ENCODE measurements at places on chromosomes 1 and 21.

DNA sequence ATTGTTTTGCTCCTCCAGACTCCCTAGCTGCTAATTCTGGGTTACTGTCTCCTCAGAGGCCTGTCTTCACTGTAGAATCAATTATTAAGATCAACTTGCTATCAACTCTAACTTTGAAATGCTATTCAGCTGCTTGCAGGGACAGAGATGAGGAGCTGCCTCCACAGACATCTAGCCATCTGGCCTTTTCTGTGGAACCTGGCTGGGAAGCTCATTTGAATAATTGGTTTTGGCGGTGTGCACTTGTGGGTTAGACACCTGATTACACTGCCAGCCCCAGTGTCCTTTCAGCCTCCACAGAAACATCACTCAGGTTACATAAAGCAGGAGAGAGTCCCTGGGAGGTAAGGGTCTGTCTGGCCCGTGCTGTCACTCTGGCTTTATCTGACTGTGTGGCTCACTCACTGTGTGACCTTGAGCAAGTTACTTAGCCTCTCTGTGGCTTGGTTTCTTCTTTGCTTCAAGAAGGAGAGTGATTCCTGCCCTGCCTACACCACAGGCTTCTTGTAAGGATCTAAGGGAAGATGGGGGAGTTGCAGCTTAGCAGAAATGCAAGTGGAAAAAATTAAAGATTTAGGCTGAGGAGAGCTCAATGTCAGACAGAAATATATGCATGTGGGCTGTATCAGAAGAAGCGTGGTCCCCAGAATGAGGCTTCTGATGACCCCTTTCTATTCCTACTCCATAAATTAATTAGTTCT is 131.6 kb downstream of the BEND5 start:
- no peak for DNase-seq

DNA sequence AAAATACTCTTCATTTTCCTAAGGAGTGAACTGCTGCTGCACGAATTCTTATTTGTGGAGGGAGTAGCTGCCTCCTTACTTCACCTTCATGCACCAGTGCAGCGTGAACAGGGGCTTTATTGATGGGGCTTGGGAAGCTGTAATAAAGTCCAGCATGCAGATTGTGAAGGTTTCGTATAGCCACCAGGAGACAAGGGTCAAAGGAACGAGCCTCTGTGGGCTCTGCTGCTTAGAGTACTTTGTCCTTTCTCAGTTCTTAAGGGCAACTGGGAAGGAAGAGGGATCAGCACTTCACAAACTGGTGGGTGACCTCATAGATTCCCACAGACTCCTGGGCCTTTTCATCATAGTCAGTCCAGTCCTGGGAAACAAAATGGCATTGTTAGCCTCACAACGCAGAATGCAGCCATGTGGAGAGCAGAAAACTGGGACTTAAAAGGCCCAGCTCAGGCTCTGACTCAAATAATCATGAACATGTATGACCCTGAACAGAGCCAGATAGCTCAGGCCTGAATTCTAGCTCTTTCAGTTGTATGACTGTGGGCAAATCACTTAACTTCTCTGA is 6.0 kb downstream of the CZIB start:
- DNase-seq, result no peak

DNA sequence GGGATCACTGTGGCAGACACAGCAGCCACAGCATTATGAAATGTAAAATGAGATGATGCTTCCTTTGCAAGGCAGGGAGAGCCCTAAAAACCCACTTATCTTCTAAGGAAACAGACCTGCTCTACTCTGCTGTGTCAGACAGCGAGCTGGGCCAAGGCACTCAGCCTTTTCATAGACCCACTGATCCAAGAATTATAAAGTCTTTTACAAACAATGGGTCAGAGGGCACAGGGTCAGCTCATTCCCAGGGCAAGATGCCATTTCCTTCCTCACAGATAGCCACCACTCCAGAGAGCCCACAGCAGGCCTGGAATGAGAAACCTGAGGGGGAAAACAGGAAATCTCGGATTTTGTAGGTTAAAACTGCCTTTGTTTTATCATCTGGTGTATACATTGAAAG is 42.9 kb downstream of the CASQ2 start:
- no peak for DNase-seq

DNA sequence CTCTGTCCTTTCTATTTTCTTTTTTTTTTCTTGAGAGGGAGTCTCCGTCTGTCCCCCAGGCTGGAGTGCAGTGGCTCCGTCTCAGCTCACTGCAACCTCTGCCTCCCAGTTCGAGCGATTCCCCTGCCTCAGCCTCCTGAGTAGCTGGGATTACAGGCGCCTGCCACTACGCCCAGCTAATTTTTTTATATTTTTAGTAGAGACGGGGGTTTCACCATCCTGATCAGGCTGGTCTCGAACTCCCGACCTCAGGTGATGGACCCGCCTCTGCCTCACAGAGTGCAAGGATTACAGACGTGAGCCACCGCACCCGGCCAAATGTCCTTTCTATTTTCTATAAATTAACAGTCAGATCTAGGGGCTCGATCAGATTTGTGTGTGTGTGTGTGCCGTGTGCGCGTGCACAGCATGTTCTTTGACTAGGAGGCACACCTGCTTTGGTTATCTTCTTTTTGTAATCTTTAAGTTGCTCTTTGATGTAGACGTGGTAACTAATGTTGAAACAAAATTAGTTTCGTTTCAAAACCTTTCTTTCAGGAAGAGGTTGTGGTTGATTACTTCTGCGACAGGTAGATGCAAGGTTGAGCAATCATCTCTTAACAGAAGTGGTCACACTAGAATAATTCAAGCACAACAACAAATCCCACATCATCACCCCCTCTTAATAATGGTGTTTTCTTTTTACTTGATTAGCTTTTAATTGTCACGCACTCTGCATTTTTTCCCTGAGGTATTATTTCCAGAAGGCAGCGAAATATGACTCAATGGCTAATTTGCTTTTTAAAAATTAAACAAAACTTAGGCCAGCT is 779 bp upstream of the DEGS1 start:
- DNase-seq, result peak; percentile 75

GRCh38 chr1:220239966-220240365 is 32.3 kb downstream of the RAB3GAP2 start:
- DNase-seq, result no peak

GRCh38 chr1:36948606-36949005 is 85.7 kb downstream of the GRIK3 start:
- no peak for DNase-seq

DNA sequence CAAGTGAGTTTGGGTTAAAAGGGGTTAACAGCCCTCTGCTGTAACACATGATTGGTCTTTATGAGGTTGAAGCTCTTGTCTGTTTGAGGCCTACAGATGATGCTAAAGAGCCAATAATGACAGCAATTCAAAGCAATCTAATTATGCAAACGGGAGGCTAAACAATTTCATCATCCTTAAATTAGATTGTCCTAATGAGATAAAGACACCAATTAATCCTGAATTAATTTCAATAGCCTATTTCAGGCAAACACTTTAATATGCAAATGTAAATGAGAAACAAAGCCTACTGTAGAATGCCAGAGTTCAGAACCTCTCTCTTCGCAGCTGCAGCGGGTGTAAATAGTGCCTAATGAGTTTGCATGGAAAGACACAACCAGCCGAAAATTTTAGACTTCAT is 504.7 kb upstream of the PBX1 start:
- no peak for DNase-seq

GRCh38 chr1:7422081-7422480 is 349.0 kb upstream of the VAMP3 start:
- no peak for DNase-seq

GRCh38 chr1:153261281-153262069 is 2.0 kb downstream of the LORICRIN start:
- DNase-seq, result no peak

DNA sequence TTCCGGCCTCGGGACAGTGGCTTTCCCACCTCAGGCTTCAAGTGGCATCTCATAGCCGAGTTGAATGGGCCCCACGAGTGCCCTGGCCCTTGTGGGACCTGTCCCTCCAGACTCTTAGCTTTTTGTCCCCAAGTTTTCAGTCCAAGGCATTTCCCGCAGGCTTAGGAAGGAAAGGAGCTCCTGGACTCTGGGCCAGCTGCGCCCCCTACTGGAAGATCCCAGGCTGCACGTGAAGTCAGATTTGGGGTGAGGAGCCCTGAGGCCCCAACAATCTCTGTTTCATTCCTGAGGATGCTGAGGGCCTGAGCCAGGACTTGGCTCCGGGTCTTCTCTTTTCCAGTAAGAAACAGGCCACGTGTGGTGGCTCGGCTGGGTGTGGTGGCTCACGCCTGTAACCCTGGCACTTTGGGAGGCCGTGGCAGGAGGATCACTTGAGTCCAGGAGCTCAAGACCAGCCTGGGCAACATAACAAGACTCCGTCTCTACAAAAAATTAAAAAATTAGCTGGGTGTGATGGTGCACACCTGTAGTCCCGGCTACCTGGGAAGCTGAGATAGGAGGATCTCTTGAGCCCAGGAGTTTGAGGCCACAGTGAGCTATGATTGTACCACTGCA is 67.4 kb downstream of the ARHGEF10L start:
- DNase-seq, result peak; percentile 85

GRCh38 chr1:157915859-157916258 is 74.3 kb upstream of the CD5L start:
- DNase-seq, result no peak

GRCh38 chr21:40120940-40121575 is 253.8 kb downstream of the PCP4 start:
- no peak for DNase-seq

- DNase-seq, result no peak
Observed at GRCh38 chr1:217456261-217456660, 174.6 kb downstream of the GPATCH2 start.

DNA sequence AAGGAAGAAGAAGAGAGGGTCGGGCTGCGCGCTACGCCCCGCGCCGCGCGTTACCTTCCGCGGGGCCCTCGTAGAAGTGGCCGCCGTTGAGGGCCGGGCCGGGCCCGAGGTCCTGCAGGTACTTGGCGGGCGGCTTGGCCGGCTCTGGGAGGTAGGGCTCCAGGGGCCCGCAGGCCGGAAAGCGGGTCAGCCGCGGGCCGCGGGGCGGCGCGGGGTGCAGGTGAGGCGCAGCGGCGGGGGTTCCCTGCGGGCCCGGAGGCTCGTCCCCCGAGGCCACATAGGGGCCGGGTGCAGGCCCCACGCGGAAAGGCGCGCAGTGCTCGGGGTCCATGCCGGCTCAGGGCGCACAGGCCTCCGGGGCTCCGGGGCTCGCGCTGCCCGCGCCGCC is 196 bp downstream of the ALX3 start:
- DNase-seq, result no peak

DNA sequence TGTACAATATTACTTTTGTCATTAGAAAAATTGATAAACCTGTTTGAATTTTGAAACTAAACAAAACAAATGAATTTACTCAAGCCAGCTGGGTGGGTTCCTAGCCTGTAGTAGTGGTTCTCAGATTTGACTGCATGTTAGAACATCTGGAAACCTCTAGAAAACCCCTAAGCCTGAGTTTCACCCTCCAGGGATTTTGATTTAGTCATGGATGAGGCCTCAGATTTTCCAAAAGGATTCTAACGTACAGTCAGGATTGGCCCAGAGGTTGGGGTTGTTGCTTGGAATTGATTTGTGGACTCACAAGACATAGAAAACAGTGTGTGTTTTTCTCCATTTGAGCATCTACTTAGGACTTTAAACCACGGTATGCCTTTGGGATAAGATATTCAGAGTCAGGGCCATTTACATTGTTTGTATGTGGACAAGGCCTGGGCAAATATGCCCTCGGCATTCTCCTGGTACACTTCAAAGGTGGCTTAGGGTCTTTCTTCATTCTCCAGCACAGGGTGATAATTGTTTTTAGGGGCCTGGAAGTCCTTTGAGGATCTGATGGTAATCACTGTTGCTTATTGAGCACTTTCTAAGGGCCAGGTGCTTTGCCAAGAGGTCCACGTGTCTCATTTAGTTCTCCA is 42.6 kb downstream of the ATP5PO start:
- no peak for DNase-seq

DNA sequence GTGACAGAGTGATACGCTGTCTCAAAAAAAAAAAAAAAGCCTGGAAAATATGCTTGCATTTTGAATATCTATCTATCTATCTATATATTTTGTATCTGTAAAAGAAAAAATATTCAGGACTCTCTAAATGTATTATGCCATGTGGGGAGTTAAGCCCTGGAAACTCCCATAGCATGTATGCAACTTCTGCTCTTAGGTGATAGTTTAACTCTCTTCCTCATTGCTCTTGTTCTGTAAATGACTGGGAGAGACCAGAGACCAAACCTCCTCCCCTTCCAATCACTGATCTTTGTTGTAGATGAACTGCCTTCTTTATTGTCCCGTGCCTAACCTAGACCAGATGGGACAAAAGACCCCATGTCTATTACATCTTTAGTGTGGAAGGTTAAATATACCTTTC is 37.6 kb upstream of the CAMTA1 start:
- DNase-seq, result no peak

DNA sequence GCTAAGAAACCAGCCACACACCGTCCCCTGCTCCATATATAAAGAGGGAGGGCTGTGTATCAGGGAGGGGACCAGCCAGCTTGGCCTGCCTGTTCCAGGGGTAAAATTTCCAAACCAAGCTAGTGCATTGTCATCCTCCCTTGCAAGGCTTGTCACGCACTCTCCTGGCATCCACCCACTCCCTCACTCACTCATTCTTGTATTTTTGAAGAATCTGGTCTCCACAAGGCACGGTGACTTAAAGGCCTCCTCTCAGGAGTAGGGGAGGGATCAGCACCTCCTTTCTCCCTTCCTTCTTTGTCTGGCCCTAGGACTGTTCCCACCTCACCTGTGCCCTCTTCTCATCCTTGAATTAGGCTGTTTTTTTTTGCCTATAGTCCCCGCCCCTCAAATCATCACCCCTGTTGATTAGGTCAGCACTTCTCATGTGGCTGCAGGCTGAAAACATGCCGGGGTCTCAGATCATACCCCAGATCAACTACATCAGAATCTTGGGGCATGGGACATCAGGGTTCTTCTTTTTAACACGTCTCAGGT is 5.0 kb downstream of the ABCA4 start:
- DNase-seq, result no peak
